H54 (cell line): ENCODE measurements at places on chromosomes 2 and 18.

GRCh38 chr2:197240421-197241041 is 70.0 kb downstream of the ANKRD44 start:
- no peak for DNase-seq

DNA sequence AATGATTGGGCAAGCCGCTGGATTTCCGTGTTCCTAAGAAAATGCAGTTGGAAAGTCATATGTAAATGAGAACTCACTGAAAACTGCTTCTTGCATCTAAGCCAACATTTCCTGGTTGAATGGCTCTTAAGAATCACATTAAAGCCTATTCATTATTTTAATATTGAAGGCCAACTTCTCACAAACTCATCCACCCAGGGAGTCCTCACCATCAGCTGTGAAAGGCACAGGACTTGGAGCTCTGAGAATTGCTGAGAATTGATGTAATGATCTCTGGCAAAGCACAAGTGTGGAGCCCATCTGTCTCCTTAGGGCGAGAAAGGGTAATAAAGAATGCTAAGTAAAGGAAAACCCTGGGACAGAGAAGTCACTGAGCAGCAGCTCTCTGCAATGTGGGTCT is 55.9 kb upstream of the APCDD1 start:
- DNase-seq: no peak

GRCh38 chr18:42730272-42730671 is 385.2 kb downstream of the RIT2 start:
- DNase-seq: no peak

GRCh38 chr2:143633419-143633818 is 504.2 kb downstream of the ARHGAP15 start:
- DNase-seq: no peak

DNA sequence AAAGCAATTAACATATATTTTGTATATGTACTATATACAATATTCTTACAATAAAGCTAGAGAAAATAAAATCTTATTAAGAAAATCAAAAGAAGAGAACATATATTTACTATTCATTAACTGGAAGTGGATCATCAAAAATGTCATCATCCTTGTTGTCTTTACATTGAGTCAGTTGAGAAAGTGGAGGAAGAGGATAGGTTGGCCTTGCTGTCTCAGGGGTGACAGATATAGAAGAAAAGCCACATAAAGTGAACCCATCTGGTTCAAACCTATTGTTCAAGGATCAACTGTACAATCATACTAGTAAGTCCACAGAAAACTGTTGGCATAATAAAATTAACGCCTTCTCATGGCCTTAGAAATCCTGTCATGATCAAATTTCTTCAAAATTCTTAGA is 26.6 kb downstream of the SESTD1 start:
- no peak for DNase-seq

- peak; percentile 4 for DNase-seq
These were observed 927.0 kb upstream of the CRIM1 start for GRCh38 chr2:35428548-35428947.

DNA sequence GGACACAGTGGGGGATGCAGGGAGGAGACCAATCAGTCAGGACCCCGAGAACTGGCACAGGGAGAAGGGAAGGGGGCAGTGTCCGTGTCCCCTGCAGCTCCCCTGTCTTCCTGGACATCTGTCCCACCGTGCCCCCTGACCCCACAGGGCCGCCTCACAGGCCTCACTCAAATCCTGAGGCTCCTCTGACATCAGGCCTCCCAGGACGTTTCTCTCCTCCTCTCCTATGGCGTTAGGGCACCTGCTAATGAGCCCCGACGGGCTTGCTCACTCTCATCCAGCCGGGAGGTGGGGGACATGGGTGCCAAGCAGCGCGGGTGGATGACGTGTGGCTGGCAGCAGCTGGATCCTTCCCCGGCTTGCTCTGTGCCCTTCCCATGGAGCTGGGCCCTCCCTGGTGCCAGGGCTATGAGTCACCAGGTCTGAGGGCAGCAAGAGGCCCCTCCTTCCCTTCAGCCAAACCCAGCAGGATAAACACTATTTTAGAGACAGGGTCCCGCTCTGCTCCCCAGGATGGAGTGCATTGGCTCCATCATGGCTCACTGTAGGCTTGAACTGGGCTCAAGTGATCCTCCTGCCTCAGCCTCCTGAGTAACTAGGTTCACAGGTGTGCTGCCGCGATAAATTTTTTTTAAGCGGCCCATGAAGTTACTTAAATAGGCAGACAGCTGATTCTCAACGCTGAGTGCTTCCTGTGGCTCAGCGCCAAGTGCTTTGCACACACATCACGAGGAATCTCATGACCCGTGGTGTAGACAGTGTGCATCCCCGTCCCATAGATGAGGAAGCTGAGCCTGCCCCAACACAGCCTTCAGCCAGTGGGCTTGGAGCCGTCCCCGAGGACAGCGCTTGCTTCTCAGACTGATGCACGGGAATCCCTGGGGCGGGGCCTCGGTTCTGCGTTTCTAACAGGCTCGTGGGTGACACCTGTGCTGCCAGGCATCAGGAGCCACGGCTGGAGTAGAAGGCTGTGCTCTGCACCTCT is 64.5 kb upstream of the HDAC4 start:
- peak; percentile 100 for DNase-seq

- no peak for DNase-seq
These were observed 183.8 kb downstream of the MYCN start for GRCh38 chr2:16123856-16124780.

DNA sequence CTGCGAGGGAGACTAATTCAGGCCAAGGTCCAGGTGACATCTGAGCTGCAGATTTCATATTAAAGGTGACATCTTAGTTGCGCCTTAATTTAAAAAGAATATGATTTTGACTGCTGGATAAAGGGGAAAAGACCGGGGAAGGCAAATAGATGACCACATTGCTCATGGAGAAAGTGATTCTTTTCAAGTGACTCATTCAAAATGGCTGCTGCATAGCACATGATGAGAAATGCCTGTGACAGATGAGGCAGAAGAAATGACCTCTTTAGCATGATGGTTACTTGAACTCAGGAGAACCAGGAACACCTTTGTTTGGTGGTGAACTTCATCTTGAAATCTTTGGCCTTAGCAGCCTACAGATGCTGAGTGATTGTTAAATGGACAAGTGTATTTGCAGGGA is 385.8 kb upstream of the TRIB2 start:
- DNase-seq: no peak

- no peak for DNase-seq
These were observed 81.3 kb downstream of the VWC2L start for GRCh38 chr2:214492152-214492551.

- no peak for DNase-seq
These were observed 99.1 kb upstream of the ITGA6 start for GRCh38 chr2:172328103-172328841.

DNA sequence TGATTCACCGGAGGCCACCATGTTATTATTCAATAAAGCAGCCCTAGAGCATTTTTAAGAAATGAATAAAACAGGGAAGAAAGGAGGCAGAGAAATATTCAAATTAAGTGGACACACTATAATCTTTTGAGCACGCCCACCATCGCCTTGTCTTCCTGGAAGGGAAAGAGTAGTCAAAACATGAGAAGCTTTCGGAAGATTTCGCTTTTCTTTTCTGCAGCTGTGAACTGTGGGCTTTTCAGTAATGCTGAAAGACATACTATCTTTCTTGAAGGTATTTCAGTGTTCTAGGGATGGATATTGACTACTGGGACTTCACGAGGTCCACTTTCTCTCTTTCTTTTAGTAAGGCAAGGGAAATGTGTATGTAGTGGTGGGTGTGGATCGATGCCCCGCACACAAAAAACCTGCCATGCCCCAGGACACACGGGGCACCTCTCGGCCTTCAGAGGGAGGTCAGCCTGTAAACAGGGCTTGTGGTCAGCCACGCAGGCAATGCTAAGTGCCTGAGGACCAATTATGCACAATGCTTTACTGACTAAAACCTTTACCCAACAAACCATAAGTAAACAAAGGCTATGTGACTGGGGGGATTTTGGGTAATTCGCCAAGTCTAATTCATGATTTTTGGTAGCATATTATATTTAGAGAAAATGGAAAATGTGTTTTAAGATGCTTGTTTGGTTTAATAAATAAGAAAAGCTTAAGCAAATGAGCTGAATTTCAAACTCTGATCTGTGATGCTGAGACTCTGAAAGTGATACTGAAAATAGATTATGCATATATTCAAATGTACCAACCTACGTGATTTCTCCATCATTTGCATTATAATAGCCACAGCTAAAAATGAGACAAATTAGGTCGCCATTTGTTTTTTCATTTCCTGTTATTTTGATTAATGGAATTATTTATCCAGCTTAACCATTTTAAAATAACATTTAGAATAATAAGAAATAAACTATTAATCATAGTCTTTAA is 130.5 kb downstream of the ZNF516 start:
- DNase-seq: no peak

DNA sequence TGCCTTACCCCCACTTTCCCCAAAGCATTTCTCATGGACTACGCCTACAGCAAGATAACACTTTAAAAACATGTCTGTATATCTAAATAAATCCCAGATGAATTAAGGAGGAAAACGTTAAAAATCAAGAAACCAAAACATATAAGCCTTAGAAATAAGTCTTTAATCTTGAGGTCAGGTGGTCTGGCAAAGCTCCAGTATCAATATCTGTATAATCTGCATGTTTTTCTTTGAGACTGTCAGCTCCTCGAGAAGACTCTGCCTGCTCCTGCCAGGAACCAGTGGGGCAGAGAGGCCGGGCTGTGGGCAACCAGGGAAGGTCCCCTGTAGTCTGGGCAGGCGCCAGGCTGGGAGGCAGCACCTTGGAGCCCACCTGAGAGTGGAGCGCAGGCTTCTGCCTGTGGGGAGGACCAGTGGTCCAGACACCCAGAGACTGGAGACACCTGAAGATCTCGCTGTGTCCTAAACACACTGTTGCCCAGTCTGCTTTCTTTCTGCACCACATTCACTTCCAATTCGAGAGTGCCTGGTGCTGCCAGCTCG is 291.0 kb upstream of the SOX11 start:
- DNase-seq: no peak

GRCh38 chr18:30254331-30254730 is 788.2 kb downstream of the DSC3 start:
- no peak for DNase-seq

- DNase-seq: no peak
These were observed 447.0 kb upstream of the ID2 start for GRCh38 chr2:8234757-8235374.

DNA sequence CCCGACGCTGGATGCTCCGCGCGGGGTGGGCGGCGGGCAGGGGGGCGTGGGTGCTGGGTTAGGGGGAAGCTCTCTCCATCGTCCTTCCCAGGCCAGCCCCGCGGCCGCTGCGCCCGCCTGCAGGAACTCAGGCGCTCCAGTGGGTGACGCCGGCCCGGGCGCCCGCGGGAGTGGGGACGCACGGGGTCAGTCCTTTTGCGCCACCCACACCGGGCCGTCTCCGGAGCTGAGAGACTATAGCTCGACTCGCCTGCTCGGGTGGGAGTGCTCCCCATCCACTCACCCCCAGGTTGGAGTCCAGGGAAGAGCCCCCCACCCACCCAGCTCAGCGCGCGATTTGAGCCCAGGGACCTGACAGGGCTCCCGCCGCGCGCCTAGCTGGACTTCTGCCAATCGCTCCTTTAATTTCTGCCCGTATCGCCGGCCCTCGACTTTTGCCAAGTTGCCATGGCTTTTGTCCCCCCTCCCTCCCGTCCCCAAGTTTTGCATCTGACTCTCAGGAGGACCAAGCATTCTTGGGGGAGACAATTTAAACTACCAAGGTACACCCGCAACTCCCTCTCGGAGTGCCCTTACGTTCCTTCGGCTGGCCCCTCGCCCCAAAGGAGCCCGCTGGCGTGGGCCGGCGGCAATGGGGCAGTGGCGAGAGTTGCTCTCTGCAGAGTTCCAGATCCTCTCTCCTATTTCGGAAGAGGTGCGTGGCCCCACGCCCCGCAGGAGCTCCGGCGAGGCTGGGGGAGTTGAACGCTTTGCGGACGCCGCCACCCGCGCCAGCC is 205.8 kb upstream of the SMAD2 start:
- DNase-seq: no peak

GRCh38 chr2:18975506-18976167 is 382.8 kb downstream of the OSR1 start:
- no peak for DNase-seq
